ENCODE measurements at places on chromosomes 11 and 22.

GRCh38 chr11:120186456-120186773 lies 24.4 kb upstream of the OAF start:
- DNase-seq = no peak

- peak; percentile 68 for DNase-seq
These were observed 69.8 kb downstream of the TRIM29 start for GRCh38 chr11:120068114-120068573.

GRCh38 chr11:8767466-8768142 lies 85.0 kb downstream of the RPL27A start:
- peak; percentile 68 for DNase-seq

GRCh38 chr11:22875869-22876473 lies 15.7 kb upstream of the CCDC179 start:
- DNase-seq = peak; percentile 84

GRCh38 chr11:32148895-32149294 lies 58.0 kb downstream of the RCN1 start:
- no peak for DNase-seq

DNA sequence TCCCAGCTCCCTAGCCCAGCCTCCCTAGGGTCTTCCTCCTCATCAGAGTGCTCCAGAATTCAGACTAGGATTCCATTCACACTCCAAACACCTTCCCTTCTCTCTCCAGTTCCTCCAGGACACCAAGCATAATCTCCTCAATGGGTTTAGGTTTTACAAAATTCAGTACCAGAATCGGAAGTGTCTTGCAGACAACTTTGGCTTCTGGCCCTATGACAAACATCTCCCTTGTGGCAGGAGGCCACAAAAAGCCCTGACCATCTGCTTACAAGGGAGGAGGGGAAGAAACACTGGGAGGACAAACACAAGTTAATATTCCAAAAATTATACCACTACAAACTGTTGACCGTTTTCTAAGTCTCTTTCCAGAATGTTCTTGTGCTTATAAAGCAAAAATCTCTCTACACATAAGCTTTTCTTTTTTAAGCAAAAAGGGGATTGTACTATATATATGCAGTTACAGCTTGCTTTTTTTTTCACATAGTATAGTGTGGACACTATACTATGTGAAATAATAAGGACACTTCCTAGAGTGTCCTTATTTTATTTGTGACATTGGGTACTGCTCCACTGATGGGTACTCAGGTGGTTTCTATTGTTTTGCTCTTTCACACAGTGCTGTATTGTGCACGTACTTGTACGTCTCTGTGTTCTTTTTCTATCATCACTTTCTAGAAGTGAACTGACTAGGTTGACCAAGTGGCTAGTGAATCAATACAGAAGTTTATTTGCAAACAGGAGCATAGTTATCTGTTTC lies 78.7 kb downstream of the BDNF start:
- DNase-seq = no peak

DNA sequence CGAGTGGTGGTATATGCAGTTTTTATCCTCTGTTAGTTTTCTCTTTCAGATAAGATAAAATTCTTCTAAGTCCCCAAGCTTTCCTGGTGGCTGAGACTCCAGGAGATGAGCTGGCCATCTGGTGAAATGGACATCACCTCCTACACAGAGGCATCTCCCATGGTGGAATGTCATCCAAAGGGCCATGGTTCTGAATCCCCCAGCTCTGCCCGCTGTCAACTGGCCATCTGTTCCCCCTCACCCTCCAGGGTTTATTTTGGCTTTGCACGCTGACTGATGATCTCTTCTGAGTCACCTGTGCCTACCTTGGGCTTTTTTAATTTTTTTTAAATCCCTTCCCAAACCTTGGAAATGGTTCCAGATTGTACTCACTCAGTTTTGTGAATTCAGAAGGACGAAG lies 142.2 kb downstream of the HIPK3 start:
- DNase-seq = no peak

GRCh38 chr11:19323502-19323901 lies 82.8 kb upstream of the E2F8 start:
- no peak for DNase-seq

DNA sequence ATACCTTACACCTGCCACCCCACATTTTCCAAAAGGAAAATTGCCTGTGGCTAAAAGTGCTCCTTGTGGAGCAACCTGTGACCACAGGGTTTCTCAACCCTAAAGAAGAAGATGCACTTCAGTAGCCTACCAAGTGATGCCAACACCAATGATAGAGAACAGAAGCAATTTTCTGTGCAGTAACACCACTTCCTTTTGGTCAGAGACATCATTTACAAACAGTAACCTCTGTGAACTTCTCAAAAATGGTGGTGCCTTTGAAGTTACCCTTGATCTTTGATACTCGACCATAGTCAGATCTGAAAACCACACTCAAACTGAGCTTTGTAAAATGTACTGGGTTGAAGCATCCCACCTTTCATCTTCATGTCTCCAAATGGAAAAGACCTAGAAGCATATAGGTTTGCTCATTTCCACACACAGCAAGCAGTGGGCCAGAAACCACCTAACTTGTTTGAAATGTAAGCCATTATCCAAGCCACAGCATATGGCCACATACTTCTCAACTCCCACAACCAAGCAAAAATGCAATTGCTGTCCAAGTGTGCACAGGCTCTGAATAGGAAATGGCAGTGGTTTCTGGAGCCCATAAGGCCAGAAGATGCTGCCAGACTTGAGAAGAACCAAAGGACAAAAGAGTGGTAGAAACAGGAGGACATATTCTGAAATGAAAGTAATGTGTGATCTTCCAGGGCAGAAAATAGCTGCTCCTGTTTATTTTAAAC lies 24.3 kb downstream of the MPPED2 start:
- no peak for DNase-seq

GRCh38 chr11:12755510-12756453 lies 81.6 kb downstream of the TEAD1 start:
- DNase-seq = no peak

DNA sequence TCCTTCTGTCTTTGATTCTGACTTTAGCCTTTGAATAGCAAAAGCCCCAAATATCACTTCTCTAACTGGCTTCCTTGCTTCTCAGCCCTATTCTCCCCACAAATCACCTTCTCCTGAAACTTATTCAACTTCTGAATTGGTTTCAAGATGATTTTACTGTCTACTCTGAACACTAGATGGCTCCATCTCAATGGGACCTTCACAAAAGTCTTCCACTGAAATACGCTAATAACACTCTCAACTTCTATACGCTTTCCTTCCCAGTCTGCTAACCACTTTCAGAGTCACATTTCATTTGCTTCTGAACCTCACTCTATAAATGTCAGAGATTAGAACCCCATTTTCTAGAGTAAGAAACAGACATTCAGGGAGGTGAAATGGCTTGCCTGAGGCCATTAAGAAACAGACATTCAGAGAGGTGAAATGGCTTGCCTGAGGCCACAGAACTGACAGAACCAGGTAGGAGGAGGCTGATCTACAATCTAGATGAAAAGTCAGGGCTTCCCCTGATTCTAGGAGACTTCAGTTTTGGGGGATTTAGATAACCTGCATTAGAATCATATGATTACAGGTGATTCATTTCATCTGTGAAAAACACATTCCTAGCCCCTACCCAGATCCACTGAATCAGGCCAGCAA lies 20.6 kb downstream of the MORC2 start:
- DNase-seq = peak; percentile 53

DNA sequence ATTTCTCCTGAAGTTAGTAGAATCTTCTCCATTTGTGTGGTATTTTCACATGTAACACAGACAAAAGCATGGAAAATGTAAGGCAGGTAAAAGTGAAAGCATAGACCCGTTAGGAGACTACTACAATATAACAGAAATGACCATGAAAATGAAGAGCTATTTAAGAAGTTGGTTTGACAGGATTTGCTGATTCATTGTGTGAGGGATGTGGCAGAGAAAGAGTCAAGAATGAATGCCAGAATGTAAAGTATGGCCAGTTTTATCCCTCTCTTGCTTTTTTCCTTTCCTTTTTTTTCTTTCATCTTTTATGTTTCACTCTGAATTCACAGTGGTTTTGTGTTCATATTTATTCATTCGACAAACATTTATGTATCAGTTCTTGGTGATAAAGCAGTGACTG lies 115.9 kb downstream of the ARFGAP2 start:
- peak; percentile 39 for DNase-seq

- DNase-seq = no peak
These were observed 1.2 kb downstream of the DGCR2 start for GRCh38 chr22:19120829-19121630.

- DNase-seq = peak; percentile 54
These were observed 18.7 kb upstream of the BDNF start for GRCh38 chr11:27718863-27719545.

- no peak for DNase-seq
These were observed 14.5 kb upstream of the MB start for GRCh38 chr22:35631597-35631996.

GRCh38 chr11:14029971-14030920 lies 67.7 kb downstream of the SPON1 start:
- DNase-seq = peak; percentile 2

- peak; percentile 30 for DNase-seq
These were observed 49.5 kb downstream of the IGF2 start for GRCh38 chr11:2089536-2090165.

DNA sequence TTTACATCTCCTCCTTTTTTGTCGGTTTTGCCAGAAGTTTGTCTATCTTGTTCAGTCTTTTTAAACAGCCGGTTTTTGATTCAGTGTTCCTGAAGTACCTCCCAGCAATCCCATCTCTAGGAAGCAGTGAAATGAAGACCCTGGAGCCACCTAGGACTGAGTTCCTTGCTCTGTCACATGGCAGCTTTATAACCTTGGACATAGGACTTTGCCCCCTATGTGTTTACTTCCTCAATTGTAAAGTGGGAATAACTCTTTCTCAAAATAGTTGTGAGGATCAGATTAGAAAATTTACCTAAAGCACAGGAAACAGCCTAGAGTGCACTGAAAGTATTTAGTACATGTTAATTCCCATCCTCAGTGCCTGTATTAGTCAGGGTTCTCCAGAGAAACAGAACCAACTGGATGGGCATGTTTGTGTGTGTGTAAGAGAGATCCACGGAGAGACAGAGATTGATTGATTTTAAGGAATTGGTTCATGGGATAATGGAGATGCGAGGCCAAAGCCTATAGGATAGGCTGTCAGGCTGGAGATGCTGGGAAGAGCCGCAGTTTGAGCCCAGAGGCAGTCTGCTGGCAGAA lies 20.0 kb downstream of the FAM83F start:
- no peak for DNase-seq
